ENCODE measurements at places on chromosomes 12 and 14.
A peak's percentile ranks its signal among the peaks of the same experiment; 100 is the strongest.

DNA sequence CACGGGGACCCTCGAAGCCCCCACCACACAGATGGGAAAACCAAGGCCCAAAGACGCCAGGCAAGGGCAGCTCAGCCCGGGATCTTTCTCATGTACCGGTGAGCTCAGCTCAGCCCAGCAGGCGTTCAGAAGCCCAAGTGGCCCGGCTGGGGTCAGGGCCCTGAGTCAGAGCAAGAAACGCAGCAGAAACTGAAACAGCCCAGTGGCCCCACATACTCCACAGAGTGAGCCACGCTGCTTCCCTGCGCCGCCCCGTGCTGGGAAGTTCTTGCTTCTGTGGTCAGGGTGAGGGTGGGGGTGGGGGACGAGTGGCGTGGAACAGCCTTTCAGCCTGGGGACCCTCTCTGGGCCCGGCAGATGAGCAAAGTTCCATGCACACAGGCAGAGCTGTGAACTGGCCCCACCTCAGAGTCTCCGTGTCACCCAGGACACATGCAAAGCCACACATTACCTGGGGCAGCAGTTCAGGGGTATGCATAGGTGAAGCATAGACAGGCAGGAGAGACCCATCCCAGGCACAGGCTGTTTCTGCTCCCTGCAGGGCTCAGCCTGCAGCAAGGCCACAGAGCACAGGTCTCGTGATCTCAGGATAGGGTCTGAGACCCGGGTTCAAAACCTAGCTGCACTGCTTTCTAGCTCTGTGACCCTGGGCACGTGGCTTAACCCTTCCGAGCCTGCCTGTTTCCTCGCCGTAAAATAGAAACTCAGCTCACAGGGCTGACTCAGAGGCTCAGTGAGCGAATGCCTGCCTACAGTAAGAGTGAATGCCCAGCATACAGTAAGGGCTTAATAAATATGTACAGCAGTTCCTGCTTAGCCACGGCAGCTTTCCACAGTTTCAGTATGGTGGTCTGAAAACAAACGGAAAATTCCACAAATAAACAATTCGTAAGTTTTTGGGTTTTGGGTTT, 21.6 kb downstream of the NCOR2 start:
- peak; percentile 81 for DNase-seq

GRCh38 chr12:16349131-16349460, 1.7 kb downstream of the MGST1 start:
- DNase-seq, result peak; percentile 87

DNA sequence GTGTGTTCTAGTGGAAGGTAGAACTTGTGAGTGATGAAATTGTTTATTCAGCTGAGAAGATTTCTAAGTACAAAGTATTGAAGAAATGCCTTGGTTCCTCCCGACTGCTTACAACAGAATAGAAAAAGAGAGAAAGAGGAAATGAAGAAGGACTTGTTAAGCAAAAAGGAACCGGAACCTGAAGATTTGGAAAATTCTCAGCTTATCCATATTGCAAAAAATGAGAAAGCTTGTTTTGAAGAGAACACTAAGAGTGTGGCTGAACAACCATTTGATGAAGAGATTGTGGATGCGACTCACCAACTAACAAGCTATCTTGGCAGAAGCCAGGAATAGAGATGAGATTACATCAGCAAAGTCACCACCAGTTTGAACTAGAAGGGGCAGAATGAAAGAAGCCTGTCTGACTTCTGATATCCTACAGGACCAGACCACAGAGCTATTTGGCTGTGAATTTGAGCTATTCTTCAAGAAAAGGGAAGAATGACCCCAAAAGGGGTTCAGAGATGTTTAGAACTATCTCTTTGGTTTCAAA, 15.1 kb downstream of the NDUFA9 start:
- peak; percentile 45 for DNase-seq

DNA sequence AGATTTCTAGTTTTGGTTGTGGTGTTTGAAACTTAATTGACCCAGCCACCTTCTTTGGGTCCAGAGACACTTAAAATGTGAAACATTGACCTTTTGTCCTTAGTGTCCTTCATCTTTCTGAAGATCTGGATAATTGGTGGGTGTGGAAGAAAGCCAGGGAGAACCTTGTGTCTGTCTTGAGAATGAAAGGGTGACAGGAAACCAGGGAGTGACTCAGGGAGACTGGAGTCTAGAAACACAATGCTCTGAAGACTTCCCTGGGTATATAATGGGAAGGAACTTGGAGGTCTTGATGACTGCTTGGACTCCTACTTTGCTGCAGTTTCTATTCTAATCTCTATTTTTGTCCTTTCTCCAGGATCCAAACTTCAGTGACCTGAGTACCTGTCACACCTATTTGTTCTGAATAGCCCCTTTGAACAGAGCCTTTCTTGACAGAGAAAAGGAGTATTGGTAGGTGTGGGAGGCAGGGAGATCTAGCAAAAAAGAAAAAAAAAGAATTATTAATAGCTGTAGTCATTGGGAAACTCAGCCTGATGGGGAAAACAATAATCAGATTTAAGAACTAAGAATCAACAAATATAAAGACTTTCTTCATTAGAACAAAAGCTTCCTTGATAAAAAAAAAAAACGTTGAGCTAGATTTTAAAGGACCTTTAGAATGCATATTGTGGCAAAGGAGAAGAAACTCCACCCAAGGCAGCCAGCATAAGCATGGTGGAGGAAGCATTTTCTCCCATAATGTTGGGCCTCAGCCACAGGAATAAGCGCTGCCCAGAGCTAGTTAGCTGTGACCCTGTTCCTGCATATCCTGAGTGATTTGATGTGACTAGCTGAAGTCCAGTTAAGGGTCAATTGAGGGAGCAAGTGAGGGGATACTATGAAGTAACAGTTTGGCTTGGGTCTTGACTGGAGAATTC, 77.9 kb upstream of the HOXC13 start:
- DNase-seq, result no peak

GRCh38 chr12:102050660-102051430, 10.9 kb downstream of the WASHC3 start:
- peak; percentile 16 for DNase-seq

DNA sequence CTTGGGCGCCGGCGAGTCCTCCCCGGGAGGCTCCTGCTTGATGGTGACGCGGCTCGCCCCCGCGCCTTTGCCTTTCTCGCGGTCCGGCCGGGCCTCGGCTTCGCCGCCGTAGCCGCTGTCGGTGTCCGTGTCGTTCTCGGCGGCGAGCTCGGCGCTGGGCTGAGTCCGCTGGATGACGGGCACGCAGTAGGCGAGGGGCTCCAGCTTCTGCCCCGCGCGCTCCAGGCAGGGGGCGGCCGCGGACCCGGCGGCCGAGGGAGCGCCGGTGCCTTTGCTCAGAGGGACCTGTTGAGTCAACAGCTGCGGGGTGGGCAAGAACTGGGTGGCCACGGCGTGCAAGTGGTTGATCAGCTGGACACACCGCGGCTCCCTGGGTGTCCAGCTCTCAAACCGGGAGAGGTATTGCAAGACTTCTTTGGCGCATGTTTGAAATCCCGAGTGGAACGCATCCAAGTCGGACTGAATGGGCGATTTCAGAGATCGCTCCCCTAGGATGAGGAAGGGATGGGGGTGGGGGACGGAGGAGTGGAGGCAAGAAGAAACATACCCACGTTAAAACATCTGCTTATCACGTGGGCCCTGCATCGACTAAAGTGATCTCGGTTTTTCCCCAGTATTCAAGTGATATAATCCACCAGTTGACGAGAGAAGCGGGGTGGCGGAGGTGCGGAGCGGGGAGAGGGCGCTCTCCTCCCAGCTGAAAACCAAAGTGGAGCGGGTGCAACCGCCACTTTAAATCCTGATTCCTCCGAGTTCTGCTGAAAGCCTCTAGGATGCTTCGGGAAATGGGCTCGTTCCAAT, 2.0 kb downstream of the BHLHE41 start:
- peak; percentile 53 for DNase-seq

DNA sequence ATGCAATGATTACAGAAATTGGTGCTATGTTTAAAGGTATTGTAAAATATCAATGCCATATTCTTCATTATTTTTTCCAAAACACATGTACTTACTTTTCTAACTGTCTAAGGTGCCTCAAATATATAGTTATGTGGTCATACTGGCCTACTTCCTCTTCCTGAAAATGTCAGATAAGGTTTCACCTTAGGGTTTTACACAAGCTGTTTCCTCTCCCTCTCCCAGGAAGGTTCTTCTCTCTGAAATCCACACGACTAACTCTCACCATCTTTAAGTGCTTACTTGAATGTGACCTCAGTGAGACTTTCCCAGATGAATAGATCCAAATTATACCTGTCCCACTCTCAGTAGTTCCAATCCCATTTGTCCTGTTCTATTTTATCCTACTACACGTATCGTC, 11.6 kb upstream of the CLEC4D start:
- no peak for DNase-seq

GRCh38 chr12:124381456-124382296, 86.8 kb downstream of the RFLNA start:
- peak; percentile 87 for DNase-seq

GRCh38 chr12:111285200-111285599, 83.7 kb downstream of the PHETA1 start:
- no peak for DNase-seq

DNA sequence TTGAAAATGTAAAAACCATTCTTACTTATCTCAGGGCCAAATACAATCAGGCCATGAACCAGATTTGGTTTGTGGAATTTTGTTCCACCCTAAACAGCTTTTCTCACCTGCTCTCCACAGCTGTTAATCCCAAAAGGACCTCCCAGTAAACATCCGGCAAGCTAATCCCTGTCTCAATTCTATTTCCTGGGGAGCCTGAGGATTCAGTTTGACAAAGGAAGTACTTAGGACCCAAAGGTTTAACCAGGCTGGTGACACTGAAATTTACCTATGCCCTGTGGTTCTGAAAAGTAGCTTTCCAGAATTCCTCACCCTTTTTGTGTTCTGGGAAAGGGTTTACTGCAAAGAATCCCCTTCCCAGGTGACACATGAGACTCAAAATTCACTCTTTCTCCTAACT, 15.0 kb downstream of the CAPZA3 start:
- no peak for DNase-seq

DNA sequence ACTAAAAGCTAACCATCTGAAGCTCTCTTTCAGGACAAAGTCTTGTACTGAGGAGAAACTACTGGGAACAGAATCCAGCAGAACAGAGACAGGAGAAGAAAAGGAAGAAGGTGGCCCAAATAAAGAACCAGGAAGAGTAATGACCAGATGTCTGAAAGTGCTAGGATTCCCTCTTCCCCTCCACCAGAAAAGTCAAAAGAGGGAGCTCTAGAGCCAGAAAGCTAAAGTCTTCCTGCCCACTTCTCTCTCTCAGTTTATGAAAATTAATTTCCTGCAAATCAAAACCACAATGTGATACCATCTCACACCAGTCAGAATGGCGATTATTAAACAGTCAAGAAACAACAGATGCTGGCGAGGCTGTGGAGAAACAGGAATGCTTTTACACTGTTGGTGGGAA, 47.2 kb downstream of the SPPL3 start:
- DNase-seq, result peak; percentile 22

- DNase-seq, result no peak
Measured at GRCh38 chr12:44287545-44287944, 451.7 kb downstream of the TMEM117 start.

DNA sequence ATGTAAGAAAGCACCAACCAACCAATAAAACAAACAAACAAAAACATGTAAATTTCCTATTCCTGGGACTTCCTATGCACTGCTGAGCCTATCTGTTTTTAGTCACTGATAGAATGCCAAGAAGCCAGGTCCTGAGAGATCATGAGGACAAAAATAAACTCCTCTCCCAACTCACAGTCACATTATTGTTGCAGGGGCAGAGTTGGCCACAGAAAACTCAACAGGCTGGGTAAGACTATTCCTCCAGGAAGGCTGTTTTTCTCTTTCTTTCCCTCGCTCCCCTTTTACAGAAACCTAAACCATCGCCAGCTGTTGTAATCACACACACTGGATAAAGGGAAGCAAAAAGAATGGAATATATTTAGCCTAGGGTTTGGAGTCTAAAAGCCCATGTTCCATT, 55.8 kb upstream of the METAP2 start:
- no peak for DNase-seq

DNA sequence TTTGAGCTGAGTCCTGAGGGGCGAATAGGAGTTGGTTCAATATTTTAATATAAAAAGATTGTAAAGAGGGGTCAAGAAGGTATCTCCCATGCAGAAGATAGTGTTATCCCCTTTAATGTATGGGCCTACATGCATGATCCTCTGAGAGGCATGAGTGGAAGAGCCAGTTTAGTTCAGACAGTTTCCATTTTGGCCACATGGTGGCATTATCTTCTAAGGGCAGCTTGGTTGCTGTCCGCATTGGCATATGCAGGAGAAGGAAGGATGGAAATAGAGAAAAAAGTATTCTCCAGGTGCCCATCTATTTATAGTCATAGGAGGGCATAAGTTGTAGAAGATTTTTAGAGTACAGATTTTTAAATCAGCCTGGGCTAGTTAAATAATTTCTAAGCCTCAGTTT, 5.4 kb downstream of the SAMD4A start:
- peak; percentile 48 for DNase-seq

DNA sequence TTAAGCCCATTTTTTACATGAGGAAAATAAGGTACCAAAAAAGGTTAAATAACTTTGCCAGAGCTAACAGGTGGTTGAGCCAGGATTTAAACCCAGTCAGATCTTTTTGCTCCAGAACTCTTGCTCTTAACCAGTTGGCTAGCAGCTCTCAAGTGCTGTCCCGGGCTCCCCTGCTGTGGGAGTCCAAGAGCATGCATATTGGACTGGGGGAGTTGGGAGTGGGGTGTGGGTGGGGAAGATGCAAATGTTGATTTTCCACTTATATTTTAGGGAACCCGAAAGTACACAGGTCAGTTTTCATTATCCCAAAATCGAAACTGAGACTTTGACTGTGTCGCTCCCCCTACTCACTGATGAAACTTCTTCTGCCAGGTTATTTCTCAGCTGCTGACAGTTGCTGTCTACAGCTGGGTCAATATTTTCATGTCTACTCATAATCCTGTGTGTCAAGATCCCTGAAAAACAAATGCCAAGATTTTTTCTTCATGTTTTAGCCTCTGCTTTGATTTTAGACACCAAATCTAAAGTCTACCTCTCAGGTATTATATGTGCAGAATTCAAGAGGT, 172.3 kb upstream of the TMPO start:
- no peak for DNase-seq

GRCh38 chr12:55624056-55624455, 12.6 kb upstream of the OR10P1 start:
- no peak for DNase-seq

- no peak for DNase-seq
Measured at GRCh38 chr12:92002673-92003382, 142.8 kb downstream of the BTG1 start.

- DNase-seq, result no peak
Measured at GRCh38 chr12:105840384-105840783, 298.4 kb downstream of the NUAK1 start.

DNA sequence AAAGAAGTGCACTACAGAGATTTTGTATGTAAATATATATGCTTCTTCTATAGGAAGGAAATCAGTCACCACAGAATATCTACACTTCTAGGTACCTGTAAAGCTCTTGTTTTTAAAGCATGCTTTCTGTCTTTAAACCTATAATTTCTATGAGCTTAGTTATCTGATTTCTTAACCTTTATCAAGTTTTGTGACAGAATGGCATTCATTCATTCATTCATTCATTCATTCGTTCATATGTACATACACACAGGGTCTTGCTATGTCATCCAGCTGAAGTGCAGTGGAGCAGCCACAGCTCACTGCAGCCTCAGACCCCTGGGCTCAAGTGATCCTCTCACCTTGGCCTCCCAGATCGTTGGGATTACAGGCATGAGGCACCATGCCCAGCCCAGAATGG, 16.1 kb downstream of the PPHLN1 start:
- DNase-seq, result no peak

- no peak for DNase-seq
Measured at GRCh38 chr12:29649722-29650121, 134.0 kb downstream of the TMTC1 start.
